ENCODE measurements at places on chromosomes 7 and 10. TPM values are rescaled to one million over a fixed set of nuclear protein-coding genes. Genes with fewer than 3 reads are reported as not detected.

The NEUROD6 gene
- polyA plus RNA-seq: 0.17 TPM

DNA sequence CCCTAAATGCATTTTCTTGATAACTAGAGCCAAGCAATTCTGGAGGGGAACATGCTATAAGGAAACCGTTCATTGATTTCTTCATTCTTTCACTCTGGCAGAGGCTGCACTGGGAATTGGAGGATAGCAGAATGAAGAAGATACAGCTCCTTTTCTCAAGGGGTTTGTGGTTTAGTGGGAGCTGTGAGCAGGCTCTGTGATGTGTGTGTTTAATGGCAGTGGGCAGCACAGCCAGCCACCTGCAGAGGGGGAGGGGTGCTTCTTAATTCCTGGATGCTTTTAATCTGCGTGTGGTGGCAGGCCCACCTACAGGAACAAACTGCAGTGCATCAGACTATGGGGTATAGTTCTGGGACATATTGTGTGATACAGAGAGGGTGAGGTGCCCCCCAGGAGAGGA is 31.9 kb downstream of the RPS24 start:
- DNase-seq: no peak

GRCh38 chr10:42367532-42368230 is 270.7 kb downstream of the ZNF33B start:
- DNase-seq: peak; percentile 86

- DNase-seq: no peak
Observed at GRCh38 chr7:83633516-83633915, 15.4 kb downstream of the SEMA3E start.

- no peak for DNase-seq
Observed at GRCh38 chr10:22615819-22616499, 98.4 kb downstream of the PIP4K2A start.

All from left lung (tissue), 14 donors.